EL (cell line): ENCODE measurements at places on chromosomes 12 and 14.

- DNase-seq = no peak
These were observed 340.2 kb downstream of the LRIG3 start for GRCh38 chr12:58580095-58580494.

GRCh38 chr14:54683882-54684794 is 117.2 kb downstream of the SAMD4A start:
- peak; percentile 88 for DNase-seq

DNA sequence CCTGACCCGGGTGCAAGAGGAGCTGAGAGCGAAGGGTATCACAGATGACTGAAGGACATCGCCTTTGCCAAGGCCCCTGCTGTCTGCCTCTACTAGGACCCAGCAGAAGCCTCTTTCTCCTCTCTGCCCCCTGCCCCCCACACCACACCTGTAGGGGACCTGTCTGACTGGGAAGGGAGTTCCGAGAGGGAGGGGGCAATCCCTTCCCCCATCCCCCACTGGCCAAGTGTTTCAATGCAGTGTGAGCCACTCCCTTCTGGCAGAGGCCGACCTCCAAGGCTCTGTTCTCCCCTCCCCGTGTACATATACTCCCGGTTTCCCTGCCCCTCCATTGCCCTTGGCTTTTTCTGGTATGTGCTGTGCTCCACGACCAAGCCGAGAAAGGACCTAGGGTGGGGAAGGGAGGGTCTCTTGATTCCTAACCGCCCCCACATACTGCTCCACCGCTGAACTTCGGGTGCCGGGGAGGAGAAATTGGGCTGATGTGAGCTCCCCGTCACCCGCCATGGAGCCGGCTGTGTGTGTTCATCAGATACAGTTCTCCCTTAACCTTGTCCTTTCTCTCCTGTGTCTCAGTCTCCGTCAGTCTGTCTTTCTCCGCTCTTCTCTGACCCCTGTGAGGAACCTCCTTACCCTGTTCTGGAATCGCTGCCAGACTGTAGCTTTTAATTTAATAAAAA is 2.0 kb upstream of the ARHGEF25 start:
- no peak for DNase-seq

DNA sequence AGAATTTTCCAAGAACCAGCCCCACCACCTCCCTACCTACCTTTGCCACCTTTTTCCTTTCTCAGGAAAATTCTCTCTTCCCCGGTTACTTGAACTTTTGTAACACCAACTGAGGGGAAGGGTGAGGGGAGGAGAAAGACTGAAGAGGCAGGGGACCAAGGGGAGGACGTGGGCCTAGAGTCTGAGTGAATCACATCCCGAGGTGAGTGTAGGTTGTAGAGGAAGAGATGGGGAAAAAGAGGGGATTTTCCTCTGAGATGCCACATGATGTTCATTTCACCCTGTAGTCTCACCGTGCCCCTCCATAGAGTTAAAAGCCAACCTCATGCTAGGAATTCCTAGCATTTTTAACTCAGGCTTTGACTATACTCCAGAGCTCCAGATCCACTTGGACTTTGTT is 311.8 kb downstream of the RPAP3 start:
- peak; percentile 23 for DNase-seq

- no peak for DNase-seq
These were observed 587.5 kb downstream of the SOX5 start for GRCh38 chr12:23361971-23362370.

DNA sequence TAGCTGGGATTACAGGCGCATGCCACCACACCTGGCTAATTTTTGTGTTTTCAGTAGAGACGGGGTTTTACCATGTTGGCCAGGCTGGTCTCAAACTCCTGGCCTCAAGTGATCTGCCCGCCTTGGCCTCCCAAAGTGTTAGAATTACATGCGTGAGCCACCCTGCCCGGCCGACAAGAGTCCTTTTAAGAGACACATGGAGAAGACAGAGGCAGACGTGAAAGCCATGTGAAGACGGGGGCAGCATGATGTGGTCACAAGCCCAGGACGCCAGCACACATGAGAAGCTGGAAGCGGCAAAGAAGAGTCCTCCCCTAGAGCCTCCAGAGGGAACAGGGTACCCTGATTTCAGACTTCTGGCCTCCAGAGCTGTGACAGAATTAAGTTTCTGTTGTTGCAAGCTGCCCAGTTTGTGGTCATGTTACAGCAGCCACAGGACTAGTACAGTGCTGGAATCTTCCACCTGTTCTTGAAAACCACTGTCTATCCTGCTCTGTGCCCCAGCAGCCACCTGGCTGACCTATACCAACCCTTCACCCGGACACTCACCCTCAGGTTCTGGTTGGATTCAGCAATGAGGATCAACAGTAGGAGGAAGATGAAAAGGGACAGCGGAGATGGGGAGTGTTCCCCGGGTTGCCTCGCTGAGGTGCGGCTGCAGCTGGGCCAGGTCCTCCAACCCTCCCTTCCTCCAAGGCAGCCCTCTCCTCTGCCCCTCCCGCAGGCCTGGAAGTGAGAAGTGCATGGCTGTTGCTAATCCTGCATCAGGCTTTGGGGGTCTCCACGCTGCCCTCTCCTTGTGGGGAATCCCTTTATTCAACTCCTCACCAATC is 16.9 kb downstream of the VPS37B start:
- no peak for DNase-seq

GRCh38 chr14:70894868-70895267 is 12.4 kb upstream of the PCNX1 start:
- DNase-seq = no peak
